Heart left ventricle (tissue), 16 donors: ENCODE measurements at places on chromosomes 3 and 15. TPM values are rescaled to one million over a fixed set of nuclear protein-coding genes. Genes with fewer than 3 reads are reported as not detected.

CCNB2 gene
- 6.3 TPM for total RNA-seq

DNA sequence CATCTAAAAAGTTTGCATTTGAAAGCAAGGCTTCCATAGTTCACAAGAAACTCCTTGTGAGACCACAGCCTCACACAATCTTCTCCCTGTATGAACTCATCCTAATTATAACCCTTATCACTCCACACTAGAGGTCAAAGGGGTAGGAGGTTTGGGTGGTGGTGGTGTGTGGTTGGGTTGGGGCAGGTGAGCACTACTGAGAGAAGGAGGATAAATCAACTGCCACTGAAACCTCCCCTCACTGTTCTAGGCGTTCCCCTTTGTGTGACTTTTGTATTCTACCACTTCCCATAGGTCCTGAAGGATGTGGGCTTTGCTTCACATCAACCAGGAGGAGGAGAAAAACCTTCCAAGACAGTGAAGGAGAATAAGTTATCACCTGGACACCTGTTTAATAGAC is 6.4 kb upstream of the AGBL1 start:
- no peak for DNase-seq
- peaks cover 14% of the 10 kb centered on the region for H3K27me3 ChIP-seq
- no peak overlapping the region for H3K27ac ChIP-seq
- H3K4me3 ChIP-seq, result no peak overlapping the region
- H3K36me3 ChIP-seq, result no peaks in the 10 kb centered on the region

RASA2 gene
- total RNA-seq, result 2.2 TPM

GRCh38 chr3:124999317-124999716 is 56.5 kb downstream of the HEG1 start:
- peaks cover 93% of the 10 kb centered on the region for H3K4me1 ChIP-seq
- peaks cover 100% of the 10 kb centered on the region for H3K36me3 ChIP-seq
- no peak overlapping the region for H3K4me3 ChIP-seq
- no peak overlapping the region for H3K27ac ChIP-seq

ALDH1A2 gene
- 3.6 TPM for total RNA-seq

MKRN3 gene
- total RNA-seq, result 0.33 TPM

GRCh38 chr3:58180940-58181587 is 29.7 kb downstream of the DNASE1L3 start:
- H3K4me1 ChIP-seq, result peaks cover 22% of the 10 kb centered on the region
- DNase-seq, result no peak
- H3K4me3 ChIP-seq, result no peak overlapping the region
- H3K27me3 ChIP-seq, result no peaks in the 10 kb centered on the region
- H3K27ac ChIP-seq, result no peak overlapping the region

FAH gene
- total RNA-seq, result 31.4 TPM

NR2E3 gene
- total RNA-seq, result not detected

- H3K27me3 ChIP-seq, result no peaks in the 10 kb centered on the region
- H3K36me3 ChIP-seq, result no peaks in the 10 kb centered on the region
- no peaks in the 10 kb centered on the region for H3K4me1 ChIP-seq
- no peak overlapping the region for H3K4me3 ChIP-seq
- H3K27ac ChIP-seq, result no peak overlapping the region
Observed at GRCh38 chr3:23549148-23549910, 256.4 kb upstream of the UBE2E1 start.

TMEM44 gene
- 4.6 TPM for total RNA-seq

CHRD gene
- total RNA-seq, result 6.1 TPM

- H3K36me3 ChIP-seq, result peaks cover 4% of the 10 kb centered on the region
- peaks cover 35% of the 10 kb centered on the region for H3K4me1 ChIP-seq
- DNase-seq, result peak; percentile 98
- H3K27ac ChIP-seq, result peak within 1 kb of the TSS; percentile 74
- H3K27me3 ChIP-seq, result no peaks in the 10 kb centered on the region
Observed at GRCh38 chr3:72847751-72848702, at the start of gene SHQ1. Gene SHQ1, minus strand, starts transcription at chr3:72848445. Its CDS starts 105 bp downstream, at chr3:72848340.

DNA sequence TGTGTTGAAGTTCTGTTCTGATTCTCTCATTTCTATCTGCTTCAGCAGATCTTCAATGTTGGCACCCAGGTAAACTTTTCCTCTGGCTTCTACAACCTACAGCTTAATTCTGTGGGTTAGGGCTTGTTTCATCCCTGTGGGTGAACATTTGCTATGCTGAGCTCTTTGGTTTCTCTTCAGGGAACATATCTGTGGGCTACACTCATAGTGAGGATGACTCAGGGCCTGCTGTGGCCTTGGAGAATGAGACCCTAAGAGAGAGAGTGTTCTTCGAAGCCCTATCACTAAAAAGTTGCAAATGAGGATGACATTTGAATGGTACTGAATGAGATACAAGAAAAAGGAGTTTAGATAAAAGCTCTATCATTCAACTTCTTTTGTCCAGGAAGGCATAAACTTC is 346.2 kb upstream of the CBLB start:
- H3K36me3 ChIP-seq, result no peaks in the 10 kb centered on the region
- no peaks in the 10 kb centered on the region for H3K27me3 ChIP-seq
- H3K4me1 ChIP-seq, result no peaks in the 10 kb centered on the region
- H3K4me3 ChIP-seq, result no peak overlapping the region

DNA sequence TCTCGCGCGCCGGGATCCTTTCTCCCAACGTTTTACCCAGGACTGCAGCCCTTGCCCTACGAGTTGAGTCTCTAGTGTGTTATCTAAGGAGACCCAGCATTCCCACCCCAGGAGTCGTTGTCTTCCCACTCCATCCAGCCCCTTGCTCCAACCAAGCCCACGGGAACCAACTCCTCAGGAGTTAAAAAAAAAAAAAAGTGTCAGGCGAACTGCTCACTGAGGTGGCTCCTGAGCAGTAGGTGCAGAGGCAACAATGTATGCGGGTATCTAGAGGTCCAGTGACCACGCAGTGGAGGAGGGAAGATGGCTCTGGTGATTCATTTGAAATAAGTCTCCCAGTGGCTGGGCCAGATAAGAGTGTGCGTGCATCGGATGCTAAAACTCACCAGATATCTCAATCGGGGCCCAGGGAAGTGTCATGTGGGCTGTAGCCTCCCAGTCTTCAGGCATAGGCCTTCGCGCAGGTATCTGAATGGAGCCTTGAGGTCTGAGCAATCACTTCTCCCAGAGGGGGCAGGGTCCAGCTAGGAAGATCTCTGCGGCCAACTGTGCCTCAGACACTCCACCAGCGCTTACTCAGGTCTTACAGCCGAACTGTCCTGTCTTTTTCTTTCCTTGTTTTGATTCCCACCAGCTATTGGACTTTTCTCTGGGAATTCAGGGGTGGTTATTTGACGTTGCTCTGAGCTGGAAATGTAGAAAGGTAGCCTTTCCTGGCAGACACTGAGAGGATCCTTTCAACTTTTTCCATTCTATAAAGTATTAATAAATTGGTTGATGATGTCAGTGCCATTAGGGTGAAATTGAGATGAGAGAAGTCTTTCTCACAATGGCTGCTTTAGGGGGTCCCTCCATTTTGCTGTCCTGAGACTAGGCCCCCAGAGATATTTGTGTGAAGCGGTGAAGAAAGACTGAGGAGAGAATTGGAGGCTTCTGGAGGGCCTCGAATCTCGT is 21.0 kb downstream of the ZIC4 start:
- no peak overlapping the region for H3K27ac ChIP-seq
- H3K4me1 ChIP-seq, result no peaks in the 10 kb centered on the region
- H3K4me3 ChIP-seq, result no peak overlapping the region
- peaks cover 87% of the 10 kb centered on the region for H3K27me3 ChIP-seq
- no peaks in the 10 kb centered on the region for H3K36me3 ChIP-seq

DGKG gene
- 47.3 TPM for total RNA-seq

DNA sequence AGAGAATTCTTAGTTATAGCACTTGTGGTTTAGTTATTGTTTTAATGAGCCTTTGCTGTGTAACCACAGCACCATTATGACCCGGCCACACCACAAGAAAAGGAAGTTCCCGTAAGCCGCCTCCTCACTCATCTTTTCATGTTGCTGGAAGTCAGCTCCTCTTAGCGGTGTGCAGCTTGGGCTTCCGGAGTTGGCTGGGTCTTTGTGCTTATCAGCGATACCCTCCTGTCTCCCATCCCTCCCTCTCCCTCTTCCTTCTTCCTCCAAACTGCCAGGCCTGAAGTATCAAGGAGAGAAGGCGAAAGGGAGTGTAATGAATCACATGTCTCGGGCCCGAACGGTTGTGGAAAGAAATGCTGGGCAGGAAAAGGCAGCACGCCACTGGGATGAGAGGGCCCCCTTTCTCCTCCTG is 353.5 kb downstream of the MCTP2 start:
- no peaks in the 10 kb centered on the region for H3K36me3 ChIP-seq
- H3K4me1 ChIP-seq, result no peaks in the 10 kb centered on the region
- H3K27me3 ChIP-seq, result no peaks in the 10 kb centered on the region
- H3K4me3 ChIP-seq, result no peak overlapping the region
- H3K27ac ChIP-seq, result no peak overlapping the region
